Right atrium auricular region (tissue), 2 donors: ENCODE measurements at places on chromosomes 16 and 17. TPM values are rescaled to one million over a fixed set of nuclear protein-coding genes. Genes with fewer than 3 reads are reported as not detected.

GRCh38 chr16:80627108-80627507 lies 86.3 kb downstream of the DYNLRB2 start:
- no peak for DNase-seq

TRIM65 gene
- total RNA-seq = 9.8 TPM

- no peak for DNase-seq
These were observed 524.3 kb downstream of the MAF start for GRCh38 chr16:79076047-79076767.

DNA sequence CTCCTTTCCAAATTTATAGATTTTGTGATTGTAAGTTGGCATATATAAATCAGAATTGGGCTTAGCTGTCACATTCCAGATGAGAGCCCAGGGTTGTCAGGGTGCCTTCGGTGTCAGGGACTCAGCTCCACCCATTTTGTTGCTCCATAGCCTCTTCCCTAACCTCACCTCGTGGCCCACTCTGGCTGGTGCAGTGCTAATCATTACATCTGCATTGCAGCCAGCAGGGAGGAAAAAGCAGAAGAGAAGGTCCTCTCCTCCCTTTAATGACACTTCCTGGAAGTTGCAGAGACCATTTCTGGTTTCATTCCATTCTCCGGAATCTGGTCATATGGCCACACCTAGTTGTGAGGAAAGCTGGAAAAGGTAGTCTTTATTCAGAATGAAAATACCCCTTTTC lies 113.3 kb downstream of the CCT6B start:
- DNase-seq = no peak

CD19 gene
- total RNA-seq = not detected

DNA sequence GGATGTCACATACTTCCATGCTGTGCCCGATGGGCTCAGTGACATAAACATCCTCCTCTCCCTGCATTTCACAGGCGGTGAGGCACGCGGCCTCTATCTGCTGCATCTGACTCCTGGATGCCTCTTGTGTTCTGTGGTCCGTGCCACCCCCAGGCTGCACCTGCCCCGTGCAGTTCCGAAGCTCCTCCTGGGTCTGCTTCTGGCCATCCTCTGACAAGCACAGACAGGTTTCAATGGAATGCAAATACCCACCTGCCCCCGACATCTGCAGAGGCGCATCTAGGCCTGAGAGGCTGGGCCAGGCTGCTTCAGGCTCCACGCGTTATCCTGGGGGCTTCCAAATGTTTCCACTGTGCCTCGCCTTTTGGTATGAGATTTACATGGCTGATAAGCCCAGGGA lies 46.3 kb upstream of the DNAH17 start:
- no peak for DNase-seq

PKMYT1 gene
- total RNA-seq = 0.98 TPM

DHX38 gene
- 41.6 TPM for total RNA-seq

VTN gene
- total RNA-seq = 5.4 TPM

DNA sequence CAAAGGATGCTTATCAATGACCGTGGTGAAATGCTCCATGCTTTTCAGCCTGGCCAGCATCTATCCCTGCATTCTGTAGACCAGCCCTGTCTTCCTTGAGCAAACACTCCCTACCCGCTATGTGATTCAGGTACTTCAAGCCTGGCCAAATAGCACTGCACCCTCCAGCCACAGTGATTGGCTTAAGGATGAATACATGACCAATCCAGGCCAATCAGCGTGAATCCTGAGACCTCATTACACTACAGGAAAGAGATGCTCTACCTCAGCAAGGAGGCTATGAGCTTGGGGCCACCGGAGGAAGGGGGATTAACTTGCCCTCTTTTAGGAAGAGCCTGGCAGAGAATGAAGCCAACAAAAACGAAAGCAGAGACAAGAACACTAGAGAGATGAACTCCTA lies 162.5 kb downstream of the ZNF423 start:
- no peak for DNase-seq

DNA sequence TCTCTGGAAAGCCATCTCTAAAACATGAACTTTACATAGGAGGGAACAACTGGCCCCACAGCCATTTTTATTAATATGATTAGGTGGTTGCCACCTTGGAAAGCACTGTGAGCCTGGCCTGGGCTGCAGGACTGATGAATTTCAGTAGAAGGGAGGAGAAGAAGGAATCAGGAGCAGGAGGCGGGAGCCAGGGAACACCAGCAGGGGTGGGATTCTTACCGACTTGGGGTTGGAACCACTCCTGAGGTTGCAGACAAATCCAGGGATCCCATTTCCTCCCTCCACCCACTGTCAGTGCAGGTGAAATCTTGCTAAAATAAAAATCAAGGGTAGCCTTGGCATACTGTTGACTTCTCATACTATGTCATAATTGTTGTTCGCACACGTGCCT lies 16.9 kb upstream of the MAP3K14 start:
- DNase-seq = peak; percentile 26

KRT39 gene
- total RNA-seq = not detected

DNA sequence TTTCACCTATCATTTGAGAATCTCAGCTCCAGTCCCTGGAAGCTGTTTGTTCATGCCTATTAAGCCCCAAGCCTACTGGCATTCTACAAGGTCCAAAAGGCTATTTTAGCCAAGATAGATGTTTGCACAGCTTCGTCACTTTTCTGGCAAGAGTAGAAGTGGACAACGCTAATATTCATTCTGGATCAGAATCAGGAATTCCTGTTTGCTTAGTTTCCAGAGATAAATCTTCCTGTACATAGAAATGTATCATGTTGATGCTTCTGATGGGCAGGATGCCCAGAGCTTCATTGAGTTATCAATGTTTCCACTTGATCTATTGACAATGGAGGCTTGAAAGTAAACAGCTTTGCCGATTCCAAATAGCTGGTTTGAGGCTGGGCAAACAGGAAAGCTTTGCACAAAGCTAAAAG lies 260.7 kb upstream of the CA10 start:
- no peak for DNase-seq

DNA sequence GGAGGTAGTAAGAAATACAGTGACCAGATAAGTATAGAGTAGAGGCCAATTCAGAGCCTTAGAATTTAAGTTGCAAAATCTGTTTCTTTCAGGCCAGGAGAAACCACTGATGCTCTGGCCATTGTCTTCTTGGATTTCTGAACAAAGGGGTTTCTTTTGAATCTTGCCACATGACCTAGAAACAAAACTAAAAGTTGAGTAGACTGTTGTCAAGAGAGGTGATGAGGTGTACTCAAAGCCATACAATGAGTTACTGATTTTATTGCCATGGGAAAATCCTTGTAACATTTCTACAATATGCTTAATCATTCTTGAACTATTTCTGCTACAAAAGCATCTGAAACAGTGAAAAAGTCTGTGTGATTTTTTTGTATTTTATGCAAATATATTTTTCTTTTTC lies 881.3 kb downstream of the CDH11 start:
- DNase-seq = no peak

- no peak for DNase-seq
These were observed 7.6 kb downstream of the SGSH start for GRCh38 chr17:80212511-80212910.

DNA sequence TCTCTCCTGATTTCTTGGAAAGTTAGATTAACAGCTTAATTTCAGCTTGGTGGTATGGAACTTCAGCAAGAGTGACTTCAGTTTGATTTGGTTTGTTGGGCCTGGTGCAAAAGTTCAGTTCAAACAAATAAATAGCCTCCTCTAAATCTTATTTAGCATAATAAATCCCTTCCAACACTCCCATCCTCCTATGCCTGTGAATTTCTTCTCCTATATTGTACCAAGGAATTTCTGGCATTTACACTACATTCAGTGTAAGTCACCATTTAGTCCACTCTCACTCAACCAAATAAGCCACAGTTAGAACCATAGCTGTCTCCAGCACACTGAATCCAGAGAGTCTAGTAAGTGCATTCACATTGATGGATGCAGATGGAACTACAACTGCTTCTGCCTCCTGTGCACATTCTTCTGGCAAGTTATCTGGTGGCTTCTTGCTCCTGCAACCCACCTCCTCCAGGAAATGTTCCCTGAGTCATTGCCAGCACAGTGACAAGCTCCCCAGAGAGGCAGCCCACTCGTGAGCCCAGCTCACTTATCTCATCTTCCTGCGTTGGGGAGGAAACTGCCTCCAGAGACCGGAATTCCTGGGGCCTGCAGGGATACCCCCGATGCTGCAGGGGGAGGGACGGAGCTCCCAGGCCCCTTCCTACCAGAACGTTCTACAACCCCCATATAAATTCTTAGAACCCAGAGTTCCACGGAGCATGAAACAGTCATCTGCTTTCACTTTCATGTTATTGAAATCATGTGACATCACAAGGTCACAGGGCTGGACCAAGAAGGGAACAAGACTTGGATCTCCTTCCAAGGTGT lies 318.3 kb downstream of the PHKB start:
- DNase-seq = no peak

DNA sequence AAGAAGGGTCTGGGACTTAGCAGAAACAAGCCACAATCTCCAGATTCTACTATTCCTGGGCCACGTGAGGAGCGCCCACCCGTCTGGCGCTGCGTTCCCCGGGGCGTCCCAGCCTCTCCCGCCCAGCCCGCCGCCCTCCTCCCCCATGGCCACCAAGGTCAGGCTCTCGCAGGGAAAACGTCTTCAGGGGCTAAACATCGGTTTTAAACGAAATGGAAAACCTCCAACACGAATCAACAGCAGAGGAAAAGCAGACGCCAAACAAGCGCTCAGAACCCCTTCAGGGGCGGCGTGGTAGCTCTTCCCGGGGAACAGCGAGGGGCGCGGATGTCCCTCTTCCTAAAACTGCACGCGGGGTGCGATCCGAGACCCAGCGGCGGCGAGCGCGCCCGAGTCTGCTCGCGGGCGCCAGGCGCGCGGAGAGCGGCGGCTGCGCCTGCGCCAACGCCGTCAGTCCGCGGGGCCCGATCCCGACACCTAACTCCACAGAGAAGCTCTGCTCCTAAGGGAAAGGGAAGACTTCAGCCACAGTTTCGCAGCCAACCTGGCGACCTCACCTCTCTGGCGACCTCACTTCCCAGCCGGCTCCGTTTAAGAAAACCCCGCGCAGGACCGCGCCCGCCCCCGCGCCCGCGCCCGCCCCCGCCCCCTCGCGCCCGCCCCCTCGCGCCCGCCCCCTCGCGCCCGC lies 505 bp upstream of the COG1 start:
- peak; percentile 63 for DNase-seq
